RPMI7951 (cell line): ENCODE measurements at places on chromosomes 4 and X.

GRCh38 chrX:78624962-78625909 lies 33.9 kb downstream of the RTL3 start:
- peak; percentile 15 for DNase-seq

GRCh38 chrX:138886769-138887168 lies 175.3 kb upstream of the FGF13 start:
- DNase-seq = no peak

- no peak for DNase-seq
Observed at GRCh38 chr4:152197211-152197610, 338.7 kb downstream of the FBXW7 start.

- DNase-seq = no peak
Observed at GRCh38 chr4:184030036-184030435, 124.9 kb downstream of the STOX2 start.

DNA sequence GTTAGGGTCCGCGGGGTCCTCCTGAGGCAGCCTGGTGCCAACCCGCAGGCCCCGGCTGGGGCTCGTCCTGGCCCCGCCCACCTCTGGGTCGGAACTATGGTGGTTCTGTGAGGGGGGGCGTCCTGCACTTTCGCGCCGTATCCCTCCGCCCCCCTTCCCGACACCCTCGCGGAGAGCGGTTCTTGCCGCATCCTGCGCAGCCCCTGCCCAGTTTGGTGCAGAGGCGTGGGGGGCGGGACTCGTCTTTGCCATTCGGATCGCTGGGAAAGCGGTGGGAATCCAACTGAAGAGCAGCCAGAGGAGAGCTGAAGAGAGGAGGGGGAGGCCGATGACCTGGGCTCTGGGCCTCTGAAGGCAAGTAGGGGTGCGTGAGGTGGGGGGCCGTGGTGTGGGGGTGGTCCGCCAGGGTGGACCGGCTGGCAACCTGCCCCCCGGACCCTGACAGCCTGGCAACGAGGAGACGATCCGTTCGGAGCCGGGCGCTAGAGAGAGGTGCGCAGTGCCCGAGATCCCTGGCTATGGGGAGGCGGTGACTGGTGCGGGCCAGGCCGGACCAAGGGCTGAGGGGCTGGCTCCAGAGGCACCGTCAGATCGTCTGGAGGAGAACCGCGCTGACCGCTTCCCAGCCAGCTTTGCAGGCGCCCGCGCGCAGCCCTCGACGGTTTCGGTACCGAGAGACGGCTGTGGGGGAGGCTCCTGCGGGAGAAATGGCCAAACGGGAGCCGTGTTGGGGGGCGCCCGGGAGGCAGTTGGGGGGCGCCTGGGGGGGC lies at the start of gene GPRASP1:
TSS of gene GPRASP1 (plus strand) at position 242 of the 770 bp plus-strand sequence. CDS start 2,431 bp downstream, outside the sequence.
- DNase-seq = no peak

GRCh38 chrX:135923353-135923752 lies 29.8 kb downstream of the SAGE1 start:
- no peak for DNase-seq

- DNase-seq = no peak
Observed at GRCh38 chrX:139008185-139008584, 296.7 kb upstream of the FGF13 start.

DNA sequence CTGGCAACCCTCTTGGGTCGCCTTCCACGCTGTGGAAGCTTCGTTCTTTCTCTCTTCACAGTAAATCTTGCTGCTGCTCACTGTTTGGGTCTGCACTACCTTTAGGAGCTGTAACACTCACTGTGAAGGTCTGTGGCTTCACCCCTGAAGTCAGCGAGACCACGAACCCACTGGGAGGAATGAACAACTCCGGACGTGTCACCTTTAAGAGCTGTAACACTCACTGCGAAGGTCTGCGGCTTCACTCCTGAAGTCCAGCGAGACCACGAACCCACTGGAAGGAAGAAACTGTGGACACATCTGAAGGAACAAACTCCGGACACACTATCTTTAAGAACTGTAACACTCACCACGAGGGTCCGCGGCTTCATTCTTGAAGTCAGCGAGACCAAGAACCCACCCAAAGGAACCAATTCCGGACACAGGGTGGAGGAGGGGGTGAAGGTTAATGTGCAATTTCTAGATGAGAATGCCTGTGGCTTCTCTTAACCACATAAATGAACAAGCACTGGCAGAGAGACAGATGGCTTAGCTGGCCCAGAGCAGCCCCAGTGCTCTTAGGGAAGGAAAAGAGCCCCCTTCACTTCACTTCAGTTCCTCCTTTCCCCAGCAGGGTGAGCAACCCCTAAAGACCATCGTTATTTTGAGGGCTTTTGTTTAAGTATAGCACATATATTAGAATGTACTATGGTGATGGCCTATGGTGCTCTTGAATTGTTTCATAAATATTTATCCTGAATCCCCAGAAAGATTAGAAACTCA lies 73.0 kb downstream of the LUZP4 start:
- DNase-seq = peak; percentile 67

DNA sequence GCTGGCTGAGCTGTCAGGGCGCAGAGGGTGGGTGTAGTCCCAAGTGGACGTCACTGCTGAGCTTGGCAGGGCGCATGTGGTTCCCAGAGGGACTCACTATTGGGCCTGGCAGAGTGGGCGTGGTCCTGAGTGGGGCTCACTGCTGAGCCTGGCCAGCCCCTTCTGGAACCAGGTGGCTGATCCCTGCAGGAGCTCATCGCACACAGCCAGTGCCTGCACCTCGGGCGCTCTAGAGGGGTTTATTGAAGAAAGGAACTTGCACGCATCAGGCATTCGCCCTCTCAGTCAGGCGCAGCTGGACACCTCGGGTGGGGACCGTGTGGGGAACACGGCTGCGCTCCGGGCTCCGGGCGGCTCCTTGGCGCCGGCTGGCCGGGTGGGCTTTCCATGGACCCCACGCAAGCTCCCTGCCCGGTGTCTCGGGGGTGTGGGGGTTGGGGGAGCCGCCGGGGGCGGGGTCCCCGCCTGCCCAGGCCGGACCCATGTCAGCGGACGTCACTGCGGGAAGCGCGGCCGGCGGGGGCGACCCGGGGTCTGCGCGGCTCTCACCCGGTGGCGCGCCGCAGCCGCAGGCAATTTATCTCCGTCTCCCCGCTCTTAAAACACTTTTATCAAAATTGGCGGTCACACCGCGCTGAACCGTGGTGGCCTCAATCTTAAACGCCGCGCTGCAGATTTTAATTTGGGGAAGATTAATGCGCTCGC lies 65.4 kb upstream of the NKX1-1 start:
- peak; percentile 7 for DNase-seq

DNA sequence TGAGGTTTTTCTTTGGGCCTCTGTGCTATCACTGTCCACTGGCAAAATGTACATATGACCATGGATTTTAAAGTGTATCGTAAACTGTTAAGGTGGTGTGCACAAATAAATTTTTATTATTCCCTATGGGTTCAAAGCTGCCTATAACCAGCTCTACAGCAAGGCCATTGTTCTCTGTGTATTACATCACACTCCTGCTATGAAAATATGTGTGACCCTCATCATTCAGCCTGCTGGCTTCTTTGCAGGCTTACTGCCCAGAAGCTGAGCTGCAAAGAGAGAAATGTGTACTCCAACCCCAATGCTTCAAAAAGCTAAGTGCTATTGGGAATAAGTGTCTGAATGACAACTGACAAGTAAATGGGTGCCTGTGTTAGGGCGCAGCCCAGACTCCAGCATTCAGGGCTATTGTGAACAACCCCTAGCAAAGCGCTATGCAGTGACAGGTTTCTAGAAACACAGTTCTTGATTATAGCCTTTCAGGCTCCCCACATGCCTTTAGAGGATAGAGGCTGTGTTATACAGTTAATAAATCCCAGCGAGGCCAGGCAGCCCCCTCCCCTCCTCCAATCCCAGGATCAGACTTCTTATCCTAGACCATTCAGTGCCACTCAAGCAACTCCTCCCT lies 220.4 kb upstream of the RADX start:
- no peak for DNase-seq

DNA sequence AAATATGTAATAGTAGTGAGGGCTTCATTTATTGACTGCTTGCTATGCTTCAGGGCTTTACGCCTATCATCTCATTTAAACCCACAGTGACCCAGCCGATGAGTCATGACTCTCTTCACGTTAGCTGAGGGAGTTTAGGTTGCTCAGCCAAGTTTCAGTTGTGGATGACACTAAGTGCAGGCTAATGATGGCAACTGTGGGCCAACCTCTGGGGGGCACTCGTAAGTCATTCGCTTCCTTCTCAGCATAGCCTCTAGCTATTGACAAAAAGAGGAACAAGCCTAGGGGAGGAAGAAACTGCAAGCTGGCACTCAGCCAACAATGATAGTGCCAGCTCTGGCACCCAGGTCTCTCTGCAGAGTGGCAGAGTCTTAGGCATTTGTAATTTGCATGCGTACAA lies 325.0 kb downstream of the ARHGAP10 start:
- peak; percentile 74 for DNase-seq

DNA sequence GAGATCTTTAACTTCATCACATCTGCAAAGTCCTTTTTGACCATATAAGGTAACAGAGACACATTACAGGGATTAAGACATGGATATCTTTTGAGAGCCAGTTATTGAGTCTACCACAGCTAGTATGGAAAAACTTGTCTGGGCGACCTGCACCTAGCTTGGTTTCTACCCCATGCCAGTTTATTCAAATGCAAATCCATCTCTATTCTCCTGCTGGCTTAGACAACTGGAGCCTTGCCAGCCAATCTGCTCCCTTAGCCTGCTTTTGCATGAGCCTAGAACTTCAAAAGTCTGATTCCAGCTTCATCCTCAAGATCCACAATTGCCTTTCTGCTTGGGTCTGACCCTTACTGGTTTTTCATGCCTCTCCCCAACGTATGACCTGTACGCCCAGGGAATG lies 212.0 kb upstream of the AFF2 start:
- no peak for DNase-seq

DNA sequence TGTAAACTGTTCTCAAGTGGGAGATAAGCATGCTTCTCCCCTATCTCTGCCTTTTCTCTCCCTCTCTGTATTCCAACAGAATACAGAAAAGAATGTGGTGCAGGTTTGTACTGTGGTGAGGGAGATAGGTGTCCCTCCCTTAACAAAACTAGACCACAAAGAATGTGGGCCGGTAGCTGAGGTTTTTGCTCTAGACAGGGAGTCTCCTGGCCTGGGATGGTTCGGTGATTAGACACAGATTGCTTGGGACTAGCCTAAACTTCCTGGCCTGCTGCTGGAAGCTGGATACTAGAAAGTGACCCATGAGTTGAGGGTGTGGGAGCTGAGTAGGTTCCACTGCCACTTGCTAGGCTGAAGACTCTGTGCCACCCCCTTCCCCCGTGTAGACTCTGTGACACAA lies 143.0 kb downstream of the CXXC4 start:
- no peak for DNase-seq

DNA sequence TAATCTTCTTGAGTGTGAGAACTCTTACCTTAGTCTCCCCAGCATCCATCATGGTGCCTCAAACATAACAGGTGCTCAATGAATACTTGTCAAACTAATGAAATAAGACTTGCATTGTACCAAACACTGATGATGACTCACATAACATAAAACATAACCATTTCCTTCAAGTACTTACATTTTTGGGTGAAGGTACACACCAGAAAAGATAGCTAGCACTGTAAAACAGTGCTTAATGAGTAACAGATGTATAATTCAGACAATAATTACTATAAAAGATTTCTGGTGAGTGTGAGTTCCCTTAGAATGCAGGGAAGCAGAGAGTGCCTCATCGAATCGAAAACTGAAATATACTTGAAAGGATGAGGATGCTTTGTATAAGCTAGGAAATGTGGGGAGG lies 70.1 kb upstream of the HCCS start:
- no peak for DNase-seq

GRCh38 chr4:113899271-113900070 lies 80.0 kb downstream of the ARSJ start:
- DNase-seq = no peak

DNA sequence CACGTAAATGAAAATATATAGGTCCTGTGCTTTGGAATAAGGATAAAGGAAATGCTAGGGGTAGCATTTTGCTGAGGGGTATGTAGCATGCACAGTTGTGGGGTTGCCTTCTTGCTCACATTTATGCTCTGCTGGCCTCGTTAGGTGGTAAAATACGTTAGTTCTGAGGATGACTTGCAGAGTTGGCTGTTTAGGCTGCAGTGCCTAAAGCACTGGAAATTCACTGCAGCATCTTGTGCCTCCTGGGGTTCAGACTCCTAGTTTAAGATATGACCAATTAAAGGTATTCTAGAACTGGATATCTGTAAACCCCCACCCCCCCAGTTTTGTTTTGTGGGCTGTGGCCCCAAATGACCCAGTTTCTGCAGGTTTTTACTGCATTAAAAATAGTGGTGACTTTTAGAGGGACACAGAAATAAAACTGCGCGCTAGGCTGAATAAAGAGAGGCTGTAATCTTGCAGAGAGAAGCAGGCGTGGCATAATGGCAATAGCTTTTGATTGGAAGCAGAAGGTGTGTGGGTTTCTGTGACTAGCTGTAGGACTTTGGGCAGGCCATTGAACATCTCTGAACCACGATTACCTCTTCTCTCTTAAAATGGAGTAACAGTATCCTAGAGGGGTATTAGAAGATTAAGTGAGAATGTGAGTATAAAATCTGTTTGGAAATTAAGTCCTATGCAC lies 79.3 kb downstream of the REPS2 start:
- DNase-seq = no peak

GRCh38 chr4:22473268-22473667 lies 42.6 kb downstream of the ADGRA3 start:
- peak; percentile 62 for DNase-seq

- no peak for DNase-seq
Observed at GRCh38 chr4:101153653-101154052, 193.7 kb downstream of the PPP3CA start.

DNA sequence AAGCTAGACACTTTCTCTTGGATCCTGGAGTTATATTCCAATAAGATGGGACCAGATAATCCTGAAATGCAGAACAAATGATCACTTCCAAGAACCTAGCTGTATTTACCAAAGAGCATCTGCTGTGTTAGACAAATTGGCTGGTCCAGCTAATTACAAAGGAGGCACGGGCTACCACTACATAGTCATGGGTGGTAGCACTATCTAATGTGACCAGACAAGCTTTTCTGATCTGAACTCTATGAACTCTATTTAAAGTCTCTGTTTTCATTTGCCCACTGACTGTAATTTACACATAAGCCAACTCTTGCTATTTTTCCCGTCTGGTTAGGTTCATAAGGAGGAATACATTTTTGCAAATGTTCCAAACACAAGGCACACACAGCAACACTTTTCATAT lies 34.6 kb downstream of the LNX1 start:
- DNase-seq = no peak

DNA sequence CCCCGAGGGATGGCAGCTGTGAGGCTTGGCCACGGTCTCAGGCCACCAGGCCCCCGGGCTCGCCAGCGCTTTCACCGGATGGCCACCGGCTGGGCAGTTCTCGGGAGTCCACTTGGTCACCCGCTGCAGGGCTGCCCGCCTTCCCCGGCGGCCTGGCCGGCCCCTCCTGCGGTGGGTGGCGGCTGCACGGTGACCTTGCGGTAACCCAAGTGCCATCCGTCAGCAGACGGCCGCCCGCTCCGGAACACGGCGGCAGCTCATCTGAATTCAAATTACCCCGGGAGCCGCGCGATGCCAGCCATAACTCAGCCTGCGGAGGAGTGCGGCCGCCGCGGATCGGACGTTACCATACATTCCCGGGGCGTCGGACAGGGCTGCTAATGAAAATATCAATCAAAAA lies 60.7 kb downstream of the FAM53A start:
- DNase-seq = no peak
